Esophagus squamous epithelium (tissue), 5 donors: ENCODE measurements at places on chromosomes 1 and 21.

GRCh38 chr21:20720623-20721022, 277.6 kb upstream of the NCAM2 start:
- DNase-seq: no peak

GRCh38 chr1:47211796-47212269, 20.2 kb downstream of the TAL1 start:
- DNase-seq: no peak

GRCh38 chr1:87926131-87926830, 597.6 kb downstream of the LMO4 start:
- DNase-seq: no peak

GRCh38 chr1:41024953-41025352, 3.4 kb upstream of the SLFNL1 start:
- DNase-seq: no peak

DNA sequence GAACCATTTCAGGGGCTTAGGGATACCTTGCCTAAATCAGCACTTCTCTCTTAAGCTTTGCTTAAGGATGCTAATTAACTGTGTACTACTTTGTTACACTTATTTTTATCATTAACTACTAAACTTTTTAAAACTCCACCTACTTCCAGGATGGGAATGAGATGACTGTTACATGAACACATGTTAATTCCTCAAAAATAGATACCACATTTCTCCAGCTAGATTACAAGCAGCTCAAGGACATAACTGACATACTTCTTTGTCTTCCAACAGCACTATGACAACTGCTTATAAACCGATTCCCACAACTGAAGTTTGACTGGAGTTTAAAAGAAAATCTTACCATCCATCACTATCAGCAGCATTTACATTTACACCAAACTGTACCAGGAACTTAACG, 53.7 kb downstream of the TP53BP2 start:
- DNase-seq: no peak

GRCh38 chr21:39610703-39611102, 2.0 kb upstream of the B3GALT5 start:
- no peak for DNase-seq

GRCh38 chr21:31554511-31555022, 104.9 kb upstream of the SOD1 start:
- no peak for DNase-seq

DNA sequence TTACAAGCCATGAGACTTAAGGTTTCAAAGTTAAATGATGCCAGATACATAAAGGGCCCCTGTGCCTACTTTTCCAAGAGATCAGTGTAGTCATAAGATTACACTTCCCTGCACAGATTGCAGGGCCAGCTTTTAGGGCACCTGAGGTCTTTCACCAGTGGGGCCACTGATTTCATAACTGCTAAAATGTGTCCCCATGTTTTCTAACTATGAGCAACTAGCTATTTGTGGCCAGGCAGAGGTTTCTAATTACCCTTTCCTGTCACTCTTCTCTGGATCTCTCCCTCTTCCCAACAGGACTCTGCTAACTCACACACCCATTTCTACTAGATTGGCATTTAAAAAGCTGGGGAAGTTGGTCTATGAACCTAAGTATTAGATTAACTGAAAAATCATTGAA, 207.1 kb upstream of the SGIP1 start:
- no peak for DNase-seq

DNA sequence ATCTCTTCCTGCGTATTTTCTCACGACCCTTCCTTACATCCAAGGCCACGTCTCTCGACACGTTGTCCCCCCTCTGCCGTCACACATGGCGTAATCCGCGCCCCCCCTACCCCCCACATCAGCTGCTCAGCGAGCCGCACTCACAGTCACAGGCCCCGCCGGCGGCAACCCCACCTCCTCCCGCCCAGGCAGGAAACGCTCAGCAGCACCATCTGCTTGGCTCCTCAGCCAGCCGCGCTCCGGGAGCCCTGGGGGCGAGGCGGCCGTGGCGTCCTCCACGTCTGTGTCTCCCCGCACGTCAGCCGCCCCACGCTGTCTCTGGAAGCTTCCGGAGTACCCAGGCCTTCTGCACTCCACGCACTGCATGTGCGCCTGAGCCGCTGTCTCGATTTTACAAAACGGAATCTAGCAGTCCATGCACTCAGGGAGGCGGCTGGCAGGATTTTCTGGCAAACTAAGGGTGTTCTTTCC, 64.6 kb downstream of the SIK1 start:
- DNase-seq: peak; percentile 34

DNA sequence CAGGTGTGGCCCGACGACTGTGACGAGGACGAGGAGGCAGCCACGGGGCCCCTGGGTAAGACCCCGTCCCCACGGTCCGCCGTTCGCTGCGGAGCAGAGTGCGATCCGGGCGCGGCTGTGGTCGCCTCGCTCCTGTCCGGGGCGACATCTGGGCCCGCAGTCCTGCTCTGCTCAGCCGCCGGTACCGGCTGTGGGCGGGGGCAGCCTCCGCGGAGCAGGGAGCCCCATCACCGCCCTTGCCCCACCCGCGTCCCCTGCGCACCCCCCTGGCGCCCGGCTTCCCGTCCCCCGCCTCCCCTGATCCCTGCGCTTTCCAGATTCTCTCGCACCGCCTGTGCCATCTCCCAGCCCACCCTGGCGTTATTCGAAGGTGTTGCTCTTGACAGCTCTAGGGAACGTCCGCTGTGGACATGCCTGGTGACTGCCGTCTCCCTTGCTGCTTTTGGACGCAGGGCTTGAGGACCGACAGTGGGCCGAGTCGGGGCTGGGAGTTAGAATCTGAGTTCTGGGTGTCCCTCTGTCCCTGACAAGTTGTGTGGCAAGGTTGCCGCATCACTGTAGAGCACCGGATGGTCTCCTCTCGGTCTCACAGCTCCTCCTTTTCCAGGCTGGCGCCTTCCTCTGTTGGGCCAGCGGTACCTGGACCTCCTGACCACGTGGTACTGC, 596 bp downstream of the TOR3A start:
- DNase-seq: no peak

GRCh38 chr21:33332143-33332542, 7.4 kb downstream of the IFNAR1 start:
- no peak for DNase-seq

DNA sequence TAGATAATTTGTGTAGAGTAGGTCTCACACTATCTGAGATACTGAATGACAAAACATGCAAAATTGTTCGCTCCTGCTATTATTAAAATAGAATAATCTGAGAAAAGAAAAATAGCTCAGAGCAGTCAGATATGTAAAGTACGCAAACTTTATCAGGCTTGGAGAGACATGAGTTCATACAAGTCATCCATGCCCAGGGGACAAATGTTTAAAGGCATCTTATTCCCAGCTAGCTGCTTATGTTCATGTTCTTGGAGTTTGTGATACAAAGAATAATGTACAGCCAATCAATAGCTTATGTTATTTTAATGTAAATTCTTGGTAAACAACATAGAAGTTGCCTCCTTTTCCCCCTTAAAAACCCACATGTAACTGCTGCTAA, 69.4 kb upstream of the USP25 start:
- no peak for DNase-seq
